Stimulated activated CD4-positive, alpha-beta T cell treated with anti-CD3 and anti-CD28 coated beads, Interleukin-15, amount 100 ng/mL, for 24 hours (primary cell): ENCODE measurements at places on chromosomes 5 and 9.

DNA sequence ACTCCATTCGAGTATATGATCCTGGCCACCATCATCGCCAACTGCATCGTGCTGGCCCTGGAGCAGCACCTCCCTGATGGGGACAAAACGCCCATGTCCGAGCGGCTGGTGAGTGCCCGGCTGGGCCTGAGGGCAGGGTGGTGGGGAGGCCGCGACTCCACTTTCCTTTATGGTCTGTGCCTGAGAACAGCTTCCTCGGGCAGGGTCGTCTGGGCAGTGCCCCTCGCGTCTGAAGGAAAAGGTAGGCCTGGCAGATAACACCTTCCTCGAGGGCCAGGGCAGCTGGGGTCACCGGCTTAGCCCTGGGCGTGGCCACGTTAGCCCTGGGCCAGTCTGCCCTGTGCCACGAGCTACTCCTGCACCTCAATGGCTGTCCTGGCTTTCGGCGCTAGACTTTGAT lies 1.5 kb downstream of the CACNA1B start:
- DNase-seq = no peak

DNA sequence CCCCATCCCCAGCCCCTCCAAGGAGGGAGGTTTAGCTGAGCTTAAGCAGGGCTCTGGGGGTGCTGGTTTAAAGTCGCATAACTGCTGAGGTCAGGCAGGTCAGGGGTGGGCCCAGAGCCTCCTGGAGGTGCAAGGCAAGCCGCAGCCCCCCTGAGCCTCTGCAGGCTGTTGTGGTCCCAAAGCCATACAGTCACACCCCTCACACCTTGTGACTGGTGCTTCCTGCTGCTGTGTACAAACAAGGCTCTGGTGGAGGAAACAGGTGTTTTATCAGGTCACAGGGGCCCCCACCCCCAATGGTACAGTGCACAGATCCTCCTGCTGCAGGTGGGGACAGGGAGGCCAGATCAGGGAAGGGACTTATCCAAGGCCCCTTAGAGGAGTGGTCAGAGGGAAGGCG lies 8.0 kb downstream of the TCF7 start:
- no peak for DNase-seq

GRCh38 chr5:79236362-79236969 lies 535 bp downstream of the JMY start:
- peak; percentile 51 for DNase-seq

DNA sequence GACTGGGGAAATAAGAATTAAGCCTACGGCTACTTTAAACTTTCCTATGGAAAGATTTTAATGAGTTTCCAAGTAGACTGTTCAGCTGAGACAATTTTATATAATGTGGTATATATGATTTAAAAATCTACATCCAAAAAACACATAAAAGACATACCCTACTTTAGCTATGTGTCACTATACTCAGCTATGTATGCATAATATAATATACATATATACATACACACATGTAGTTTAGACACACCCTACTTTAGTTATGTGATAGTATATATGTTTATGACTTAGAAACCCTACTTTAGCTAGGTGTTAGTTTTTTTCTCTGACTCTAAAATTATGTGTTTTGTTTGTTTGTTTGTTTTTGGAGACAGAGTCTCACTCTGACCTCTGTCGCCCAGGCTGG lies 100.5 kb upstream of the DAB2 start:
- no peak for DNase-seq

DNA sequence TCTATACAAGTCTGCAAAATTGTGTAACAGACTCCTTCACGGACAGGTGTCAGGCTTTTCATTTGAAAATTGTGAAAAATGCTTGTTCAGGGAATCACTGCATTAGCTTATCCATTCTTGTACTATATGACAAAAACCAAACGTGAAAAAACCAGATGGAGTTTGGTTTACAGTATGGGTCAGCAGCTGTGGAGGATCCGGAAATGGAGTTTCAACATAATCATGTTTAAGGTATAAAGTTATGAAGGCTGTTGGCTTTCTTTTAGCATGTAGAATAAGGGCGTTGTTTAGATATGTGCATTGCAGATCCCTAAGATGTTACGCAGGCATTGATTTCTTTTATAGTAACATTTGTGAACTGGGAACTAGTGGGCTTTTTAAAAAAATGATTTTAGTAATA lies 123.8 kb downstream of the GDNF start:
- no peak for DNase-seq

GRCh38 chr9:10015755-10016154 lies 597.0 kb downstream of the PTPRD start:
- no peak for DNase-seq

- DNase-seq = no peak
Observed at GRCh38 chr5:113474100-113474728, 14.0 kb downstream of the MCC start.

DNA sequence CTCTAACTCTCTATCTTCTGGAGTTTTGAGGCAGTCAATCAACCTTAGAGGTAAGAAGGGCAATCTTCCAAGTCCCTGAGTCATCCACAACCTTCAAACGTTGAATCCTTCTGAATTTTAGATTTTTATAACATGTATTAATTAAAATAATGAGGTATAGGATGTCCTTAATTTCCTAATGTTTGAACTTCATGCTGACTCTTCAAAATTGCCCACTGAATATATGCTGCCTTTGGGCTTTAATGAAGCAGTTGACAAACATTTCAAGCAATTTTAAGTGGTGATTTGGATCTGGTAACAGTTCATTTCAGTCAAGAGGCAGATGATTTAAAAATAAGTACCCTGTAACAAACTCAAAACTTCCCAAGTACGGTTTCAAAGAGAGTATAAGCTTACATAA lies 26.0 kb downstream of the ERP44 start:
- no peak for DNase-seq

- DNase-seq = peak; percentile 7
Observed at GRCh38 chr5:142697356-142698255, 11.7 kb upstream of the FGF1 start.

GRCh38 chr5:145218982-145219381 lies 616.2 kb downstream of the PRELID2 start:
- no peak for DNase-seq

GRCh38 chr9:38066914-38067858 lies 1.8 kb downstream of the SHB start:
- DNase-seq = peak; percentile 44

DNA sequence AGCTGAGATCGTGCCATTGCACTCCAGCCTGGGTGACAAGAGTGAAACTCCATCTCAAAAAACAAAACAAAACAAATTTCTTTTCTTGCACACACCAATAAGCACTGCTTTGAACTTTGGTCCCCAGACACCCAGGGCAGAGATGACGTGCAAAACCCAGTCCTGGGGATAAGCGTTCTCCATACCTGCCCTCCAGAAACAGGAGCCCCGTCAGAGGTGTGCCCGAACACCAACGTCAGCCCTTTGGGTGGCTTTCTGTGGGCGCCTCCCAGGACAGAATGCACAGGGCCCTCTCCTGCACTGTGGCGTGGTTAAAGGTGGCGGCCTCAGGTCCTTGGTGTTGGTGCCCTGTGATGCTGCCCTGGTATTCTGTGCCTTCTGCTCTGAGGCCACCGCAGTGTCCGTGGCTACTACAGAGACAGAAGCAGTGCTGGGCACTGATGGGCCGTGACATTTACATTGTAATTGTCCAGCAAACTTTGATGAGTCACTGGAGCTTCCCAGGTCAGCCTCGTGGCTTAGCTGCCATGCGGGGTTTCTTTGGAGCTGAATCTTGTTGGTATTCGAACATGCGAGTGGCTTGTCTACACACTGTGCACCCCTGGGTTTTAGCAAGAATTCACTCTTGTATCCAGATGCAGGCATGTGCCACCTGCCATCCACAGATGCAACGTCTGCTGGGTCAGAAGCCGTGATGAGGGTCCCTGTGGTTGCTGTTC lies 9.8 kb downstream of the PPP1R26 start:
- DNase-seq = no peak

- DNase-seq = no peak
Observed at GRCh38 chr5:121945261-121945660, 16.5 kb upstream of the SRFBP1 start.

GRCh38 chr5:84518370-84518769 lies 133.7 kb upstream of the EDIL3 start:
- no peak for DNase-seq

GRCh38 chr5:136891175-136891972 lies 526.0 kb upstream of the TRPC7 start:
- no peak for DNase-seq

DNA sequence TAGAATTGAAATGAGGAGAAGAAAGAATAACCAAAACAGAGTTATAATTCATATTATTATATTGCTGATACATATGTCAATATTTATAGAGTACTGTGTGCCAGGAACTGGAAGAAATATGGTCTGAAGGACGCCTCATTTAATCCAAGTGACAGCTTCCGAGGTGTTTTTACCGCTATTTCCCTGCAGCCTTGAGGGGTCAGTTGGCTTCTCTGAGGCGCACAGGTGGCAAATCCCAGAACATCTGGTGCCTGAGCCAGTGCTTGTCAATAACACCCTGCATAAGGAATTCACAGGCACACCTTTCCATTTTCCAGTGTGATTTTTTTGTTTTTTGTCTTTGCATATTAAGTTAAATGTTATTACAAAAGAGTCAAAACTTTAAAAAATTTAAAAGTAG lies 43.3 kb upstream of the CTSL start:
- no peak for DNase-seq

- DNase-seq = no peak
Observed at GRCh38 chr5:44839018-44839681, 30.4 kb downstream of the MRPS30 start.

DNA sequence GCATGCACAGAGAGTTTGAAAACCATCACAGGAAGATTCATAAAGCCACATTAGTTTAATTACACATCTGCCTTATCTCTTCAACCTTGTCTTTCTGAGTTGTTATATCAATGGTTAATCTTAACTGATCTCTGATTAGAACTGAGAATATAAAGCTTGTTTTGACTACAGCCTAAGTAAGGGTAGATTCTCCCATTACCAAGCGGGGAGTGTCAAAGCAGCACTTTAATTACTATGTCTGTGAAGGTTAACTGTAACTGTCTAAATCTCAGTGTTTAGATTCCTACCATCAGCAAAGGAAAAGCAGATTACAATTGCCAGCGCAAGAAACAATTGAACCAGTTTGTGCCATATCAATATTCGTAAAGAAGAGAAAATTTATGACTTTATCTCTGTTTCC lies 348.7 kb downstream of the CDH12 start:
- no peak for DNase-seq

DNA sequence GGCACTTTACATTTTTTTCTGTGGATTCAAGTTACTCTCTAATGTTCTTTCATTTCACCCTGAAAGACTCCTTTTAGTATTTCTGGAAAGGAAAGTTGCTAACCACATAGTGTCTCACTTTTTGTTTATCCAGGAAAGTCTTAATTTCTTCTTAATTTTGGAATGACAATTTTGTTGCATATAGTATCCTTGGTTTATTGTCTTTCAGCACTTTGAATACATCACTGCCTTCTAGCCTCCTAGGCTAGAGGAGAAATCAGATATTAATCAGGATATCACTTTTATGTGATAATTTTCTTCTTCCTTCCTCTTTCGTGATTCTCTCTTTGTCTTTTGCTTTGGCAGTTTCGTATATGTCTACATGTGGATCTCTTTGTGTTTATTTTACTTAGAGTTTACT lies 11.4 kb downstream of the ADGRV1 start:
- DNase-seq = no peak

DNA sequence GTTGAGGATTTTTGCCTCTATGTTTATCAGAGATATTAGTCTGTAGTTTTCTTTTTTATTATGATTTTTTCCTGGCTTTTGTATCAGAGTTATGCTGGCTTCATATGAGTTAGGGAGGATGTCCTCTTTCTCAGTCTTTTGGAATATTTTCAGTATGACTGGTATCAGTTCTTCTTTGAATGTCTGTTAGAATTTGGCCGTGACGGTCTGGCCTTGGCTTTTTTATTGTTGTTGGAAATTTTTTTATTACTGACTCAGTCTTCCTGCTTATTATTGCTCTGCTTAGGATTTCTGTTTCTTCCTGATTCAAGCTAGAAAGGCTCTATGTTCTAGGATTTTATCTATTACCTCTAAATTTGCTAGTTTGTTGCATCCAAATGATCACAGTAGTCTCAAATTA lies 421.9 kb downstream of the CDH10 start:
- no peak for DNase-seq

DNA sequence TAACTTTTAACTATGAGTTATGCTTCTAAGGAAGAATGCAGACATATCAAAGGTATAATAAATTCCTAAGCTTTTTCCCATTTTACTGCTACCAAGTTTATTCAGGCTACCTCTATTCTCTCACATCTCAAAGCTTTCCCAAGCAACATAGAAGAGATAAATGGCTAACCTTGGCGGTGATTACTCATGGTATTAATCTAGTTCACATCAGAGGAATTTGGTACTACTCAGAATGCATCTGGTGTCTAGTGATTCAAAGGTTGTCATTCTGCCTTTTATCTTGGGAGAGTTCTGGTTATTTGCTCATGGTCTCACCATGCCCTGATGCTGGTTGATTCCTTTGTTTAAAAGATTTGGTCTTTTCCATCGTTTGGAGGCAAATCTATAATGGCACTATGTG lies 182.7 kb downstream of the TAF11L14 start:
- DNase-seq = no peak

GRCh38 chr9:38375572-38375963 lies 16.9 kb upstream of the ALDH1B1 start:
- no peak for DNase-seq

DNA sequence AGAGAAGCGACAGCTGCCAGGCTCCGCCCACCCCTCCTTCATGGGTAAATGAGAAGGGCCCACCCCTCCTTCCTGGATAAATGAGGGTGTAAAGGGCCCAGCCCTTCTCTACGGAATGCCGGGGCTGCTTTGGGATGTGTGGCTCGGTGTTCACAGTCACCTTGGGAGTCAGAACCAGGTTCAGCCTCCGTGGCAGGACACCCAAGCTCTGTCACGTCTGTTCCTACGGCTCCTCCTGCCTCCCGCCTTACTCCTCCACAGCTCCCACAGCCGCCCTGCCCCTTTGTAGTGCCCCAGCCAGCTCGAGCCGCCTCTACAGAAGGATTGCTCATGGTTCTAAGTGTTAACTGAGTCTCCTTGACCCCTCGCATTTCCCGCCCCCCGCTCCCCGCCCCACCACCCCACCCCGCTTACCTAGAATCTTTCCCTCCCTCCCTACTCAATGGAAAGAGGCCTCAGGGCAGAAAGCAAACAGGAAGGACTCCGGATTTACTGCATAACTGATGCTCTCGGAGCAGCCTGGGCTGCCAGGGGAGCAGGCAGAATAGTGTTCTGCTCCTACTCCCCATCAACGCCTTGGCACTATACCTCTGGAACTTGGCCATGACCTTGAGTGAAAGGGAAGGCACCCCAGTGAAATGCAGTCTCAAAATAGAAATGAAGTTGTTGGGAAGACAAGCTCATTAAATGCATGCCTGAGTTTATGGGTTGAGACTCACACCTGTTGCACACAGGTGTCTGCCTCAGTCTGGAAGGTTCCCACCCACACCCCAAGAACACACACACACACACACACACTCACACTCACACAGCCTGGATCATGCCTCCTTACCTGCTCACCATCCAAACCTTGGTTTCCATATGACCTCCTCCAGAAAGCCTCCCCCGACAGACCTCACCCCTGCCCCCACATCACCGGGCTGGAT lies 59.6 kb downstream of the NEURL1B start:
- DNase-seq = no peak

DNA sequence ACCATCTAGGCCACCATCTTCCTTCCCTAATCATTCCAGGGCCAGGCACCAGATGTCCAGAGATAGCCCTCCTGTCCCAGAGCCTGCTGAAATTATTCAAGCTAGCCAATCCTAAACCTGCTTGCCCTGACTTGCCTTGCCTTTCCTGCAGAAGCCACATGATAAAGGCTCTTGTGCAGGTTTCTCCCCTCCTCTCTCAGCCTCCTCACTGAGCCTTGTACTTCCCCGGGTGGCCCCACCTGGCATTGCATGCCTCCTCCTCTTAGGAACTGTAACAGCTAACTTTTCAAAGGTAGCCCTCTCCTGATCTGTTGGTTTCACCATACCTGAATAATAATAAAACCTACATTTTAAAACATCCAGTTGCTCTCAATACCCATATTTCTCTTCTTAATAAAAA lies 42.6 kb downstream of the DIRAS2 start:
- DNase-seq = no peak
